T-helper 17 cell (primary cell): ENCODE measurements at places on chromosomes 2 and 18. TPM values are rescaled to one million over a fixed set of nuclear protein-coding genes. Genes with fewer than 3 reads are reported as not detected.

RNU2-63P gene
- 8.3 TPM for total RNA-seq

CCDC121 gene
- total RNA-seq, result 1.3 TPM

GRCh38 chr2:82511894-82512293, 1947.2 kb downstream of the SUCLG1 start:
- no peak overlapping the region for H3K4me3 ChIP-seq
- H3K27me3 ChIP-seq, result no peaks in the 10 kb centered on the region
- H3K36me3 ChIP-seq, result no peaks in the 10 kb centered on the region
- DNase-seq, result no peak
- no peak overlapping the region for H3K27ac ChIP-seq

GRCh38 chr2:119086327-119086726, 72.2 kb downstream of the C1QL2 start:
- H3K27me3 ChIP-seq, result peaks cover 22% of the 10 kb centered on the region
- no peak for DNase-seq
- no peak overlapping the region for H3K4me3 ChIP-seq
- no peaks in the 10 kb centered on the region for H3K4me1 ChIP-seq
- no peak overlapping the region for H3K27ac ChIP-seq

DNA sequence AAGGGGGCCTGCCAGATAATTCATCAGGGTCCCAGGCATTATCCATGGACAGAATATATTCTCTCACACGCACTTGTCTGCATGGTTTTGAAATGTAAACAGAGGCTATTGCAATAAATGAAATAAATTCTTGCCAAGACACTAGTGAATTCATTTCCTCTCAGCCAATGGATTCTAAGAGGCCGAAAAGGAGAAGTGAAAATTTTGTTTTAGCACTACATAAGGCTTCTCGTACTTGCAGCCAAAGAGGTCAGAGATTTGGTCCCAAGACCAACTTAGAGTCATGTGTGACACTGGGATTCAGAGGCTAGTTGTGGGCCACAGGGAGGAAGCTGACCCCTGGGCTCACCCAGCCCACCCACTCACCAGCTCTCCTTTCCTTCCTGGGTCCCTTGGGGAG, 184.1 kb upstream of the GLI2 start:
- H3K36me3 ChIP-seq, result peaks cover 3% of the 10 kb centered on the region
- no peak overlapping the region for H3K27ac ChIP-seq
- H3K27me3 ChIP-seq, result peaks cover 53% of the 10 kb centered on the region
- no peak for DNase-seq
